ENCODE measurements at places on chromosomes 12 and 14.

GRCh38 chr12:30925607-30926242, 823 bp upstream of the TSPAN11 start:
- DNase-seq: no peak

GRCh38 chr12:50708631-50709030, 55.3 kb upstream of the ATF1 start:
- DNase-seq: no peak

- no peak for DNase-seq
These were observed 39.2 kb upstream of the KCNJ8 start for GRCh38 chr12:21813751-21814150.

GRCh38 chr12:8676651-8677050, 14.0 kb upstream of the MFAP5 start:
- DNase-seq: no peak

DNA sequence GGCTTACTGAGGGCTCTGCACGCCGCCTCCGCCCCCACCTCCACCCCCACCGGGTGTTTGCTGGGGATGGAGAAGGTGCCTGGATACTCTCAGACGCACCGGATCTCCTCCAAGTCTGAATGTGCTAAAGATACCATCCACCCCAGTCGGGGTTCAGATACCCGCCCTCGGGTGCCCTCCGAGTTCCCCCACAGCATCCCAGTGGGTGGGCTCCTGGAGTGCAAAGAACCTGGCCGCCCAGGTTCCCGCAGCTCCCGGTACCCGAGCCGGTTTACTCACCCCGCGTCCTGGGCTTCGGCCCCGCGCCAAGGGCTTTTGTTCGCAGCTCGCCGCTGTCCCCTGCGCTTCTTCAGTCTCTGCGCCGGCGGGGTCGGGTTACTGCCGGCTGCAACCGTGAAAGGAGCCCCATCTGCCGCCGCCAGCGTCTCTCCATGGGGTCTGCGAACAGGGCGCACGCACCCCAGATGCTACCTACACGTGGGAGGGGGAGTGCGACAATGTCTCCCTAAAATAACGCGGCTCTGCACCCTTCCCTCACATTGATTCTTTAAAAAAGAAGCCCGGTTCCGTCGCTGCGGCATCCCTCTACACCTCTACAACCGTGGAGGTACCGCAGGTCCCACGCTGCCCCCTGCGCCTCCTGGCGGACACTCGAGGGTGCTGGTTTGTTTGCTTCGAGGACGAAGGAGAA, at the start of gene CCDC177:
Gene CCDC177, minus strand, starts transcription at position 609 of the 691 bp plus-strand sequence. CDS start 1,249 bp downstream, outside the sequence.
- peak; percentile 58 for DNase-seq

- DNase-seq: no peak
These were observed 10.4 kb downstream of the CORO1C start for GRCh38 chr12:108720757-108721514.

- no peak for DNase-seq
These were observed 24.1 kb upstream of the PELI2 start for GRCh38 chr14:56094076-56094475.

- DNase-seq: no peak
These were observed 22.2 kb upstream of the HDAC7 start for GRCh38 chr12:47841910-47842309.

DNA sequence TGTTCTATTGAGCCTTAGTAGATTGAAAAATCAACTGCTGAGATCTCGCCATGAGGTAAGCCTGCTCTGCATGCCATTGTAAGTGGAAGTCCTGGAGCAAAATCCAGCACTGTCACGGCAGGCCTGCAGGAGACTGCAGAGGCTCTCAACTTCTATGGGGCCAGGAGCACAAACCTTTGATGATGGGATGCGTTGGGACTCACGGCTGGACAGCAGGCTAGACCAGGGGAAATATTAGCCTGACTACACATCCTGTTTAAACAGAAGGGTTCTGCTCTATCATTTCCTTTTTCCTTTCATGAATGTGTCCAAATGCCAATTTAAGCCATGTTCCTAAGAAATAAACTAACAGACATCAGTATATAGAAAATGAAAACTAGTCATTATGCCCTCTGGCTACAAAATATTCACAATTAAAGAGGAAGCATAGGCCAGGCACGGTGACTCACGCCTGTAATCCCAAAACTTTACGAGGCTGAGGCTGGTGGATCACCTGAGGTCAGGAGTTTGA, 33.9 kb upstream of the RASSF8 start:
- no peak for DNase-seq

DNA sequence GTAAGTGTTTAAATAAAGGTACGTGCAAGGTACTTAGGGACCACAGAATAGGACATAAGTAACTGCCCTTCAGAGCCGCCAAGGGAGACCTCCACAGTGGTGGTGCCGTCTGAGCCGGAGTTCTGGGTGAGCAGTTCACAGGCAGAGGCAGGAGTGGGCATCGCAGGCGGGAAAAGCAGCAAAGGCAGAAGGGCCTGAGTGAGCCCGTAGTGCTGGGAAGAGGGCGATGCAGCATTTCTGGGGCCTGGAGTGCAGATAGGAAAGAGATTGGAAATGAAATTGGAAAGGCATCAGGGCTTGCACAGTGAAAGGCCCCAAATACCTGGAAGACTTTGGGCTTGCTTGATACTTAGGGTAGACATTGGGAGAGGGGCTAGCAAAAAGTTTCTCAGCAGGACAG, 32.9 kb downstream of the EVL start:
- no peak for DNase-seq

DNA sequence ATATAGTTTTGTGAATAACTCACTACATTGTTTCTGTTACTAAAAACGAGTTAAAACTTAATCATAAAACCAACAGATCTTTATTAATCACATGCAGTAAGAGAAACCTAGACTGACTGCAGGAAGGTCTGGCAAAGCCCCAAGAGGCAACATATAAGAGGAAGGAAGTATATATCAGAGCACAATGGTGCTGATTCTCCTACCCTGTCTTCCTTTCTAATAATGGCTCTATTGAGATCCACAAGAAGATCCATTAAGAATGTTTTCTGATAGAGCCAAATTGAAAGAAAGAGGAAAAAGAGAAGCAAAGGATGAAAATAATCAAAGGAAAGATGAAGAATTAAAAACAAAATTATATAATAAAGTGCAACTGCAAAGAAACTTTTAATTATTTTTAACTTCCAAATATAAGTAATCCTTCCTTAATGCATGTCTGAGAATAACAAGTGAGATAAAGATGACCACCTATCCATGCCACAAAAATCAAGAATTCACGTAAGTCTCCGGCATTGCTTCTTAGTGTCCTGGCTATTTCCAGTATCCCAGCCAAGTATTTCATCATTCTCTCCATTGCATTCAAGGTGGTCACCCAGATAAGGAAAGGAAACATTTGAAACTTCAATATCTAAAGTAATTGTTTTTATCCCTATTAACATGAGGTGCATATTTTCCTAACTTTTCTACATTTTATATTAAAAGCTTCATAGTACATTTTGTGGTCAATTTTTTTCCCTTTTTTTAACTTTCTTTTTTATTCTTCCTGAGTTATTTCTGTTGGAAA, 62.2 kb downstream of the SOX5 start:
- no peak for DNase-seq

GRCh38 chr14:89367779-89368120, 49.3 kb downstream of the FOXN3 start:
- no peak for DNase-seq

- DNase-seq: no peak
These were observed 123.9 kb downstream of the ADAMTS20 start for GRCh38 chr12:43428088-43428600.

- peak; percentile 43 for DNase-seq
These were observed 1037.8 kb downstream of the TMEM121 start for GRCh38 chr14:106564058-106564643.

DNA sequence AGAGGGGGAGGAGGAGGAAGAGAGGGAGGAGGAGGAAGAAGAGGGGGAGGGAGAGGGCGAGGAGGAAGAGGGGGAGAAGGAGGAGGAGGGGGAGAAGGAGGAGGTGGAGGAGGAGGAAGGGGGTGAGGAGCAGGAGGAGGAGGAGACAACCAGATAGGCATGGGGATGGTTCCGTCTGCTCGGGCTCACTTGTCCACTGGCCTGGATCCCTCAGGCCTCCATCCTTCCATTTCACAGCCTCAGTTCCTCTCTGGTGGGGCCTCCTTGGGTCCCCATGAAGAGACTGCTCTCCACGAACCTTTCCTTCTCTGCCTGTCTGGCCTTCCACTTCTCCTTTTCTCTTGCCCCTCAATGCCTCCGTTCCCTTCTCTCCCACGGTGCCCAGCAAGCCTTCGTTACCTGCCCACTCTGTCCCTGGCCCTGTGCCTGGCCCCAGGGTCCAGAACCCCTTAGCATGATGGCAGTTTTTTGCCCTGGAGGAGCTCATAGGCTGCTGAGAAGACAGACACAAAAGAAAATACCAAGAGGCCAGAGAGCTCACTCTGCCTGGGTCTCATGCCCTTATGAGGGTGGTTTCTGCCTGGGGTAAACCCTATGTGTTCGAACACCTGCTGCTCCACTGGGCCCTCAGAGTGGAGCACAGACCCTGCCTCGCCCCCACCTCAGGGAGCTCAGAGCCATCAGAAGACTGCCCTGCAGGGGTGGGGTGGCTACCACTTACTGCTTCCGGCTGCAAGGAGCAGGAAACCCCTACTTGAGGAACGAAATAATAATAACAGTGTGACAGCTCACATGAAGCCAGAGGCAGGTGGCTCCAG, 11.7 kb upstream of the CACNA2D4 start:
- DNase-seq: no peak

- DNase-seq: no peak
These were observed 43.3 kb downstream of the OTOGL start for GRCh38 chr12:80142640-80143039.

DNA sequence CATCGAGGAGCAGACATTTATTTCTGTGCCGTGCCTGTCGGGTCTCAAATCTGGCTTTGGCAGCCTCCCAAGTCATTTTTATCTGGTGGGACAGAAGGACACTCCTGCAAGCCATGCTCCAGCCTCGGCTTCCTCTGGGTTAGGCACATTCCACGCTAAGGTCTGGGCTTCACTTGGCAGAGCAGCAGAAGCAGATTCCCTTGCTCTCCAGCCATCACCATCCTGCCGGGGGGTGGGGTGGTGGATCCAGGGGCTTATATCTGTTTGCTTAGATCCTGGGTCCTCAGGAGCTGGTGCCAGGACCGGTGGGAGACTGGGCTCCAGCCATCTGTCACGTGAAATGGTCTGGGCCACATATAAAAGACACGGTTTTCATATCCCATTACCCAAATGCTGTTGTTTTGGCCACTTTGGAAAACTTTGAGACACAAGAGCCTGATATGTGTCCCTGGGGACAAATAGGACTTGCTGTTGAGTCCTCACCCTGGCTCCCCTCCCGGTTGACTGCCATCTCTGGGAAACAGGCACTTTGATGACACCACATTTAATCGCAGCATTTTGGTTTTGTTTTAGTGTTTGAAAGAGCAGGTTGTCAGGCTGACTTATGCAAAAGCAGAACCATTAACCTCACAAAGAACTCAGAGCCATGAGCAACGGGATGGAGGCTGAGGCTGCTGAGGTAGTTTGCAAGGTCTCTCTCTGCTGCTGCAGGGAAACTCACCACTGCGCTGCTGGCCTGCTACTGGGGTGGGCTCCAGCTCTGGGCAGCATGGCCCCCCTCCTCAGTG, 69.6 kb upstream of the PRMT8 start:
- DNase-seq: no peak

DNA sequence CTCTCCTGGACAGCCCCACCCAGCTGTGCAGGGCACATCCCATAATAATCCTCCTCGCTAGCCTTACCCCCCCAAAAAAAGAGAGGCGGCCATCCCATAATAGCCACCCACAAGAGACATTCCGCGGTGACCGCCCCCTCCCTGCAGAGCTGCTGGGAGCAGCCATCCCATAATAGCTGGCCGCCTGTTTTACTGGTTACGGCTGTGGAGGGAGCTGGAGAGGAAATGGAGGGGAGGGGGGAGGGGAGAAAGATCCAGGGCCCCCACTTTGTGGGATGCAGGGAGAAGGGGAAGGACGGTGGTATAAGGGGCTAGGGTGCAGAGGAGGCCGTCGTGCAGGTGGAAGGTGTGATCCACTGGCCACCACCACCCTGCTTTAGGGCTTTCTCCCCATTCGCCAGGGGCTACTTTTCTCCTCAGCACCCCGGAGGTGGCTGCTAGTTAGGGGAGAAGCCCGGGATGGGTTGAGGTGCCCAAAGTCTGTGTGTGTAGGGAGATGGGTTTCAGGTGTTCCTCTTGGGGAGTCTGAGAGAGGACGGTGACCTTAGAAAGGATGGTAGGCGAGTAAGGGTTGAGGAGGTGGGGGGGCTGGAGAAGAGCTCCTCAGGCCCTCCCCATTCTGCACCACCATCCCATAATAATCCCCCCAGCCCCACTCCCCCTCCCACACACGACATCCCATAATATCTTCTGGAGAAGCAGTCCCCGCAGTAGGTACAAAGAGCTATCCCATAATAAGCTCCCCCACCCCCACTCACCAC, 6.0 kb upstream of the CHD4 start:
- DNase-seq: peak; percentile 45

- DNase-seq: no peak
These were observed 95.5 kb upstream of the TMPO start for GRCh38 chr12:98419795-98420404.

- no peak for DNase-seq
These were observed 63.3 kb downstream of the PPP1R12A start for GRCh38 chr12:79871621-79872020.

GRCh38 chr14:61527325-61528100, 167.8 kb upstream of the HIF1A start:
- no peak for DNase-seq

DNA sequence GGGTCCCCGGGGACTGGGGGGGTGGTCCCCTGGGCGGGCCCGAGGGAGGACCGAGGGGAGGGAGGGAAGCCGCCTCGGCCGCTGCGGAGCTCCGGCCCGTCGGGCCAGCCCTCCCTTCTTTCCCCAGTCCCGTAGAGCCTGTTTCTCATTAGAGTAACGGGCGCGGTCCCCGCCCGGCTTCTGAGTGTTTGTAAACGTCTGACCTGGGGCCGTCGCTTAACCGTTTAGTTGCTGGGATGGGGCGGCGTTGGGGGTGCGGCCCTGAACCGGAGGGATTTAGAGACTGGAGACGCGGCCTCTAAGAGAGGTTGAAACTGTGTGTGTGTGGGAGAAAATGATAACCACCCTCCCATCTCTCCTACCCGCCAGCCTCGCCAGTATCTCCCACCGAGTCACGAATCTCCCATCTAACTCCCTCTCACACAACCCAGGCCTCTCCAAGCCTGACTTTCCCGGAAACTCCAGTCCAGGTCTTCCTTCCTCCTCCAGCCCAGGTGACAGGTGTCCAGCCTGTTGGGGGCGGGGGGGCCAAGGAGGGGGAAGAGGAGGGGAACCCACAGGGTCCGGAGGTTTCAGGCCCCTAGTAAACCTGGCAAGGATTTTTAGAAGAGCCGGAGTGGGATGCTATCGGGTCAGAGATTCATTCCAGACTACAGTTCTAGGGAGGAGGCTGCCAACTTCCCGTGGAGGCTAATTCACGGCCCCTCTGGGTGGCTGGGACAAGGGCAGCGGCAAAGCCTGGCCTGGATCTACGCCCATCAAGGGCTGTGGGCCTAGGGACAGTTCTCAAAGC, 1.1 kb upstream of the NFATC4 start:
- no peak for DNase-seq

DNA sequence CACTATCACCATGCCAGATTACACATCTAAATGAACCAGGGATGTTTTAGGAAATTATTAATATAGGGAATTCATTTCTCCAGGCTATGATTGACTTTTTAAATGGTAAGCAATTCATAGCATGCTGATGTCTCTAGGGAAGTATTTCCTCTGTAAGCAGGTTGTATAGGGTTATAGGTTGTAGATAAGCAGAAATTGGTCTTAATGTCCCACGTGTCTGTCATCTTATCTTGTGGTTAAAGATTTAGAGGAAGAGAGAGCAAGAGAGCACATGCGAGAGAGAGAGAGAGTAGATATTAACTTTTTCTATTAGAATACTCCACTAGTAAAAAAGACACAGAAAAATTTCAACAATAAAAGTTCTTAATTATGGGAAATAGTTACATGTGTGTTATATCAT, 32.6 kb downstream of the TRHDE start:
- no peak for DNase-seq

Measured in CD4-positive, alpha-beta T cell treated with Interleukin-4 for 4 hours (primary cell).